ENCODE measurements at places on chromosomes 7 and 10.
A peak's percentile ranks its signal among the peaks of the same experiment; 100 is the strongest.

GRCh38 chr10:33861016-33861704 lies 526.7 kb upstream of the NRP1 start:
- no peak for DNase-seq

GRCh38 chr7:150686030-150686631 lies 625 bp downstream of the GIMAP2 start:
- DNase-seq, result no peak

DNA sequence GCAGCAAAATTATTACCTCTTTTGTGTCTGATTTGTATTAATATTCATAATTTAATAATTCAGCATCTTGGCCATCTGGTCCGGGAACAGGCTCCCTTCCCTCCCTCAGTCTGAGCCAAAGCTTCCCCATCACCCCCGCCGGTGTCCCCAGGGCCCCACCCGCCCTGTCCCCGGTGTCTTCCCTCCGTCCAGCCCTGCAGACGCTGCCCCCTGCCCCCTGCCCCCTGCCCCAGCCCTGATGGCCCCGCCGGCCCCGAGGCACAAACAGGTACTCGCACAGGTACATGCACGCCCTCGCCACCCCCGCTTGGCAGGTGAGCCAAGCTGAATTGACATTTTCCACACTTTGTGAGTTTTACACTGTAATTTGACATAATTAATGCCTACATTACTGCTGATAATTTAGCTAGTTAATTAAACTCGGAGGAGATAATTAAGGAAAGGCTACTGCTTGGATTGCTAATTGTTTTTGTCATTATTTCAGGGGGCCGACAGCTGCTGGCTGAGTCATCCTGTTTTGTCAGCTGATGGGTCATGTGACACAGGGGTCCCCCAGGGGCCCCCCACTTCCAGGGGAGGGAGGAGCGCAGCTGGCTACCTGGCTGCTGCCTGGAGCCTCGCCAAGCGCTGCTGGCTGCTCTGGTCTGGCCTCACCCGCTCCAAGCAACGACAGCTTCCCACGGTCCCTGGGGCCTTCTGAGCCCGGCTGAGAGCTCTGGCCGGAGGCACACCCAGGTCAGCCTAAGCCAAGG lies 36.6 kb downstream of the MICALL2 start:
- no peak for DNase-seq

GRCh38 chr7:95758187-95758586 lies 14.2 kb upstream of the DYNC1I1 start:
- no peak for DNase-seq

DNA sequence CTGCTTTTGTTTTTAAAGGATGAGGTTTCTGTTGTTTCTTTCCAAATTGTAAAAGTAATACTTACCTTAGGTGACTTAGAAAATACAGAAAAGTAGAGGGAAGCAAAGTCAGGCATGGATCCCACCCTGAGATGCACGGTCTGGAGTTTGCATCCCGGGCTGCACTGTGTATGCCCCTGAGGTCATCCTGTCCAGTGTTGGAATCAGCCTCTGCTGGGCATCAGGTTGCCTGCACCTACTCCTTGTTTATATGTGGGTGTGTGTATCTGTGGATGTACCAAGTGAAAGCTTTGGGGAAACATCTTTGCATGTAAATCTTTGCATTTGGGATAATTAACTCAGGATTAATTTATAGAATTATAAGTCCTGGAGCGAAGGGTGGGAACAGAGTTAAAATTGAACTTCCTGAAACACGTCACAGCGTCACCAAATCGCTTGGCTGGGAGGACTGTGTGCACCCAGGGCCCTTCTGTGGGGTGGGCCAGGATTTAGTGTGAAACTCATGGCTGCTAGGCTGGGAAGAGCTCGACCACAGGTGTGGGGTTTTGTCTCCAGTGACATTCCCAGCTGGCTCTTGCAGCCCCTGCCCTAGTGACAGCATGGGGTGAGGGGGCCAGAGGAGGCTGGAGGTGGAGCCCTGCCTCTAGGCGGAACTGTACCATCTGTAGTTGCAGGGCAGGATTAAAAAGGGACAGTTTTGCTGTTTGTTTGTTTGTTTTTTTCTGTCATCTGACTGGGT lies 27.9 kb downstream of the GTF2IRD1 start:
- no peak for DNase-seq

DNA sequence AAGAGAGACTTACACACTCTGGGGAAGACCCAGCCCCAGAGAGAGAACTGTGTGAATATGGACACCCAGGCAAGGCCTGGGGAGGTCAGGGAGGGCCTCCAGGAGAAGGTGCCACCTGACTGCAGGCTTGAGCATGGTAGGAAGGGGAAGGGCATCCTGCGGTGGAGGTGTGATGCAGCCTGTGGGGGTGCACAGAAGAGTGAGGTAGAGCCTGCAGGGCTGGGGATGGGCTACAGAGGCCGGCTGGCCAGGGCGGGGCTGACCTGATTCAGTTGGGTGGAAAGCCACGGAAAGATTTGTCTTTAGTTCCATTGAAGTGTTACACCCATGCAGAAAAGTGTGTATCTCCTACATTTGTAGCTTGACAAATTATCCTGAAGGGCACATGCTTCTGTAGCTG lies 47.6 kb downstream of the ZMIZ1 start:
- DNase-seq, result no peak

DNA sequence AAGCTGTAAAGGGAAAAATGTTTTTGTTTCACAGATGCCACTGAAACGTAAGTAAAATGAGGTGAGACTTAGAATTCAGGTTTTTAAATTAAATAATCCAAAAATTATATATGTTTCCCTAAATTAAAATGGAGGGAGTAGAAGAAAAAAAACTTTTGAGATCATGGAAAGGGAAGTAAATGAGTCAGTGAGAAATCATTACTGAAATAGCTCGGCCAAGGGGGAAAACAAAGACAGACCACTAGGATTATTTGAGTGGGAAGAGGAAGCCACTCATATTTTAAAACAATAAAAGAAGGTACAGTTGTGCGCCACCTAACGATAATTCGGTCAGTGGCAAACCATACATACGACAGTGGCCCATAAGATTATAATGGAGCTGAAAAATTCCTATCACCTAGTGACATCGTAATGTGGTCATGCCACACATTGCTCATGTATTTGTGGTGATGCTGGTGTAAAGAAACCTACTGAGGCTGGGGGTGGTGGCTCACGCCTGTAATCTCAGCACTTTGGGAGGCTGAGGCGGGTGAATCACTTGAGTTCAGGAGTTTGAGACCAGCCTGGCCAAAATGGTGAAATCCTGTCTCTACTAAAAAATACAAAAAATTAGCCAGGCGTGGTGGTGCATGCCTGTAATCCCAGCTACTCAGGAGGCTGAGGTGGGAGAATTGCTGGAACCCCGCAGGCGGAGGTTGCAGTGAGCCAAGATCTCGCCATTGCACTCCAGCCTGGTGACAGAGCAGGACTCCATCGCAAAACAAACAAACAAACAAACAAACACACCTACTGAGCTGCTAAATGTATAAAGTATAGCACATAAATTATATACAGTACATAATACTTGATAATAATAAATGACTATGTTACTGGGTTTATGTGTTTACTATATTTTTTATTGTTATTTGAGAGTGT lies 64.7 kb downstream of the MKX start:
- DNase-seq, result no peak

DNA sequence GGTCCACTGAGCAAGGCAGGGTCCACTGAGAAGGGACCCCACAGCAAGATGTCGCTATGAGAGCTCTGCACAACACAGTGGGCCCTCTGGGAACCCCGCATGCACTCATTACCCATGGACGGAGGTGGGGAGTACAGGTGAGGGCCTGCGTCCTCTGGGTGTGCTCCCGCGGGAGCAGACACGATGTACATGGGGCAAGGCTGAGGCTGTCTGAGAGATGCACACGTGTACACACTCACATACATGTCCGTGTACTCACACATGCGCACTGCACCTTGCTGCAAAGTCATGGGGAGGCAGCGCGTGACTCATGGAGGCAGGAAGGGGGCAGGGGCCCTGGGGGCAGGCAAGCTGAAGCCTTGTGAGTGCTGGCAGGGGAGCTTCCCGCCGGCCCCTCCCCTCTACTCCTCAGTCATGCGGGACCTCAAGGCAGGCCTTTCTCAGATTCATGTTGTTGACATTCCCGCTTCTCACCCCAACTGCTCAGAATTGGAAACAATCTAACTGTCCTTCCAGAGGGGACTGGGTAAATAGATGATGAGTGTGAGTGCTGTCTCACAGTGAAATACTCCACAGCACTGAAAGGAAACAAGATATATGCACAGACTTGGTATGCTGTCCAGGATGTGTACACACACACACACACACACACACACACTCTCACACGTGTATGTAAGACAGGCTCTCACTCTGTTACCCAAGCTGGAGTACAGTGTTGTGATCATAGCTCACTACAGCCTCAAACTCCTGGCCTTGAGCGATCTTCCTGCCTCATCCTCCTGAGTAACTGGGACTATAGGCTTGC lies 40.0 kb downstream of the GOLGA7B start:
- no peak for DNase-seq

GRCh38 chr7:159004411-159004810 lies 140.3 kb downstream of the VIPR2 start:
- no peak for DNase-seq

DNA sequence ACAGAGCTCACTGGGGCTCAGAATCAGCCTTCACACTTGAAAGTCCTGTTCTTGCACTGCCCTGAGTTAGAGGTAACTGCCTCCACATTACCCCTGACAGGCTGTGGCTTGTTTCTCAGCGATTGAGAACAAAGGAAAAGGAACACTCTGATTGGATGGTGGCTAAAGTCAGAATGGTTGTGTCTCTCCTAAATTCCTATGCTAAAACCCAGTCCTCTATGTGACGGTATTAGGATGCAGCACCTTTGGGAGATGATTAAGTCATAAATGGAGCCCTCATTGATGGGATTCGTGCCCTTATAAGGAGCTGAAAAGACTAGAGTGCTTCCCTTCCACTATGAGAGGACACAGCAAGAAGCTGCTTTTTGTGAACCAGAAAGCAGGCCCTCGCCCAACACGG lies 38.9 kb upstream of the DGKI start:
- no peak for DNase-seq

DNA sequence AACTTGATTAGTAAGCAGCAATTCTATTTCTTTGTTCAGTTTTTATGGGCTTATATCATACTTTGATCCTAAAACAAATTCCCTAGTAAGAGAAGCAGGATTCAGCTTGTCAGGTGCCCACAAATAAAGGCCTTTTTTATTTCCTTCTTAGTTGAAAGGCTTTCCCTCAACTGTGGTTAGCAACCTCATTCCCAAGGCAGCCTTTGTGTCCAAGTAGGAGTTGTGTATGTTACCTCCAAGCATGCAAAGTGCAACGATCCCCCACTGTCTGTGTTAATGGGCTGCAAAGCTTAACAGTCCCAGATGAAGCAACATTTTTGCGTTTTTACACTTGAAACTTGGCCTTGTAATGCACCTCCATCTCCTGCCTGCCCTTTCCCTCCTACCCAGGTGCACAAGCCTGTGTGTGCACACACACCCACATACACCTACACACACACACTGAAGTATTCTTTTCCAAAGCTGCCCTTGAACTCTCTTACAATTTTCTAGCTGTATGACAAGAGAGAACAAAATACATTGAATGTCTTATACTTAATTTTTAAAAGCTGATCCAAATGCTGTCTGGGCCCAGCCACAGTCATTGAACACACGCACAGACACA lies 278.2 kb downstream of the SNX13 start:
- DNase-seq, result no peak

DNA sequence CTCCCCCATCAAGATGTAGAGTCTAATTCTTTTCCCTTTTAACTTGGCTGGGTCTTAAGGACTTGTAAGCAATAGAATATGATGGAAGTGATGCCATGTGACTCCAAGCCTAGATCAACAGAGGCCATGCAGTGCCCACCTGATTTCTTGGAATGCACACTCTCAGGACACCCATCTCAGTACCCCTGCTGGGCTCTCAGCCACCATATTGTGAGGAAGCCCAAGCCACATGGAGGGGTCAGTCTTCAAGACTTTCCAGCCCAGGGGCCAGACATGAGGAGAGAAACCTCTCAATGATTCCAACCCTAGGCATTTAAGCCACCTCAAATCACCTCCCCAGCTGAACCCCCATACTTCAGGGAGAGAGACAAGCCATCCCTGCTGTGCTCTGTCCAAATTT lies 62.2 kb upstream of the CARD11 start:
- DNase-seq, result no peak

DNA sequence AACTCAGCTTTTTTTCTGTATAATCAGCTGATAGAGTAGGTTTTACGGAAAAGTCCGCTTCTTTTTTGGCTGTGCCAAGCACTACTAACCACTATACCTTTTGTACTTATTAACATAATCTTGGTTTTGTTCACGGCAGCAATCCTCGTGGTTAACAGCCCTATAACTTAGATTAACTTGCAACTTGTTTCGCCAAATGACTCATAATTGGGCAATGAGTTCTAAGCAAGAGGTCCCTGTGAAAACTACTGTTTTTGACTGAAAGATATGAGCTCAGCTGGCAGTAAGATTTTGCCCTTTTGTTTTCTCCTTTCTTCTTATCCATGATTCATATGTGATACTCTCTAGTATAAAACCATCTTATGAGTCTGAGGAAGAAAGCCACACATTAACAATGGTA lies 345.0 kb upstream of the PCDH15 start:
- DNase-seq, result no peak

GRCh38 chr10:79285315-79286197 lies 61.7 kb upstream of the PPIF start:
- peak; percentile 14 for DNase-seq

GRCh38 chr7:25597946-25598345 lies 369.7 kb upstream of the NPVF start:
- no peak for DNase-seq

DNA sequence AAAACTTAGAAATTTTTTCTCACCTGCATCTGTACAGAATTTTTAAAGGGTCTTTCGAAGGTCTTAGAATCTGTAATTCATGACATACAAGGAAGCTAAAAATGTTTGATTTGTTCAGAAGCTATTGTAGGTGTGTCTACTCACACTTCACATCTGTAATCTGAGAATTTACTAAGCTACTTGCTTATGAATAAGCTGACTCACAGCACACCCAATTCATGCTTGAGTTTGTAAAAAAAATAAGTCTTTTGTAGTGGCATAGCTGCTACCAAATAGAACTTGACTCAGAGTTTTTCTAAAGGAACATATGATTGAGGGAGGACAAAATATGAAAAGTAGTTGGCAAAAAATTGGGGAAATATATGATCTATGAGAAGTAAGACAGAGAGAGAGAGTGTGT lies 12.7 kb upstream of the AGR2 start:
- no peak for DNase-seq

- DNase-seq, result no peak
Observed at GRCh38 chr10:79331709-79332108, 15.6 kb upstream of the PPIF start.

DNA sequence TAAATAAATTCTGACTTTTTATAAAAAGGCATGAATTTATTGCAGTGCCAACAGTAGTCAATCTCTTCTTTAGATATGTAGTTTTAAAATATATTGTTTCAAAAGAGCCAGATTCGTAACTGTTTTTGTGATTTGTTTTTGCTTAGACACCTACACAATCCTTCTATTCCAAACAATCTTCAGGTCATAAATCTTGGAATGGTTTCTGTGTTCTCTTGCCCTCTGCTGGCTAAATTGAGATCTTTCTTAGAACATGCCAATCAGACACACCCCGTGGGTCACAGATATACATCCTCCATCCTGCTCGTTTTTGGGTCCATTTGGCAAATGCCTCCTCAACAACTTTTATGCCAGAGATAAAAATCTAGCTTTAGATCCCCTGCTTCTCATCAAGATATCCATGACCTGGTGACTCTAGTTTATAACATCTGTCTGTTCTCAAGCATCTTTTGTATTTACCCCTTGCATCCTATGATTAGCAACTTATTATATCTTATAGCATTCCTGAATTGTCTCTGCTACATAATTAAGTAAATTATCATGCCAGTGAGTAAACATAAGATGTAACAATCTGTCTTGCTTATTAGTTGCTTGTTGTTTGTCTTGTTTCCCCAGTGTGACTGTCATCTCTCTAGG lies 35.3 kb upstream of the IFRD1 start:
- DNase-seq, result no peak

All from cerebellar nuclear complex (tissue), 1 donor.